ENCODE measurements at places on chromosomes 12 and 14. TPM values are rescaled to one million over a fixed set of nuclear protein-coding genes. Genes with fewer than 3 reads are reported as not detected.

Gene C12orf60
- total RNA-seq: 2.2 TPM

Gene DLK1
- not detected for total RNA-seq

GRCh38 chr14:28764257-28765160 lies 2.1 kb upstream of the FOXG1 start:
- H3K36me3 ChIP-seq: peaks cover 9% of the 10 kb centered on the region
- H3K27ac ChIP-seq: no peak overlapping the region
- peaks cover 61% of the 10 kb centered on the region for H3K27me3 ChIP-seq
- H3K4me1 ChIP-seq: peaks cover 7% of the 10 kb centered on the region

DNA sequence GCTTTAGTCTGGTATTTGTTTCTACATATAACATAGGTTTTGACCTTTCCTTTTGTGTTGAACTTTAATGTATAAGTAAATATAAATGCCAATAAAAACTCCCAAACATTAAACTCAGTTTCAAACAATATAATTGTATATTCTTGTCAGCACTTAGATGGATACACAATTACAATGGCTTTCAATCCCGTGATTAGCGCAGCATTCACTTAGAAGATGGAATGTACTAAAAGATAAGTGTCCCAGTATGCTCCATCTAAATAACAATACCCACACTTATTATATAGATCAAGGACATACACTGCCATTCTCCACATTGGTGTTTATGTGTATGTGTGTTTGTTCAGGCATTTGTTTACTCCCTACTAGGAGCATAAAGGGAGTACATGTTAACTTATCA lies 193.1 kb downstream of the SOX5 start:
- no peaks in the 10 kb centered on the region for H3K4me1 ChIP-seq
- no peaks in the 10 kb centered on the region for H3K27me3 ChIP-seq
- DNase-seq: no peak
- H3K36me3 ChIP-seq: no peaks in the 10 kb centered on the region
- no peak overlapping the region for H3K27ac ChIP-seq

- DNase-seq: no peak
- H3K27ac ChIP-seq: no peak overlapping the region
- peaks cover 11% of the 10 kb centered on the region for H3K4me1 ChIP-seq
- H3K36me3 ChIP-seq: no peaks in the 10 kb centered on the region
- no peak overlapping the region for H3K4me3 ChIP-seq
Measured at GRCh38 chr12:68400226-68400829, 68.2 kb upstream of the MDM1 start.
